HFFc6 (cell line): ENCODE measurements at places on chromosomes 5 and 9. TPM values are rescaled to one million over a fixed set of nuclear protein-coding genes. Genes with fewer than 3 reads are reported as not detected.

DNA sequence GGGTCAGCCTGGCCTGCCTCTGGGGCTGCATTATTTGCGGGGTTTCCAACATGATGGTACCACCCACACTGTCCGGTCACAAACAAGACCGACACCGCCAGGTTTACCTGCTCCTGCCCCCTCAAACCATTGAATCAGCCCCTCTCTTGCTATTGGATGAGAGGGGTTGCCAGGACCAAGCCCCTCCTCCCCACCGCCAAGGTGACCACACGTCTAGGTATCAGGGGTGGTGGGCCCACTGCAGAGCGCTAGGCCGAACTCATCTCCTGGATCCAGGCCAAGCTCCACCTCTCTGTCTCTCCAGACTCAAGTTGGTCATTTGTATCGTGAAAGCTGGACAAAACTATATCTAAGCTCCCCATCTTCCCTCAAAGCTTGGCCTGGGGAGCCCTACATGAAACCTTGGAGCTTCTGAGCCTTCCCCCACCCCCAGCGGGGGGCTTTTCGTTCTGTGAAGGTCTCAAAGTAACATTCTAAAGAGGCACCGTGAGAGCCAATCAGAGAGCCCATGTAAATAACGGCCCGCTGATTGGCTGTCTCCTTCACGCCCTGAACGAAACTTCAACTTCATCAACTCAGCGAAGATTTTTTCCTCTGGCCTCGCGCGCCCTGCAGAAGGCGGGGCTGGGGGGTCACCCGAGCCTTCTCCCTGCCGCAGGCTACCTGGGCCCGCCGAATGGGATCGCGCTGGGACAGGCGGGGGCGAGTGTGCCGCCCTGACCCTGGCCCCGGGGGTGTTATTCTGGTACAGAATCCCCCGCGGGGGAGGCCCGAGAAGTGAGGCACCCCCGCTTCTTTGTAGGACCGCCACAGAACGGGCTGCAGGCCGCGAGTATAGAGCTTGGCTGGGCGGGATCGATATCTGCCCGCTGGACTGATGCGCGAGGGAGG lies 49.6 kb upstream of the PSD2 start:
- DNase-seq: peak; percentile 55
- peaks cover 13% of the 10 kb centered on the region for H3K27me3 ChIP-seq
- peak overlapping the region; percentile 70 for H3K27ac ChIP-seq
- H3K4me1 ChIP-seq: peaks cover 35% of the 10 kb centered on the region
- peak overlapping the region; percentile 85 for H3K4me3 ChIP-seq

DNA sequence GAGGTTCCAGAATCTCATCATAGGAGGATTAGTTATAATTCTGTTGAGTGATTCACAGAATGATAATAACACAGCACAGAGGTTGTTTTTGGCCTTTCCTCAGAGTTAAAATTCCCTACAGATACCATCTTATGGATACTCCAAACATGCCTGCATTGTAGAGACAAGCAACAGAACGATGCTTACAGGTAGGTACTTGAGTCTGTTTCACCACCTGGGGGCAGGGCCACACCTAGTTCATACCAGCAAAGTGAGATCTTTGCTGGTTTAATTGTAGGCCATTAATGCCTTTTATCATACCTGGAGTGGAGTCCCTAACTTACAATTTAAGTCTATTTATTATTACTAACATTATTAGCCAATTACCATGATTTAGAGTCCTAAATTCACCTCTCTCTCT lies 416.5 kb upstream of the TLE4 start:
- no peak overlapping the region for H3K27ac ChIP-seq
- no peaks in the 10 kb centered on the region; the same call in 1 of the 2 replicates for H3K27me3 ChIP-seq
- peaks cover 4% of the 10 kb centered on the region; the same call in 1 of the 2 replicates for H3K4me1 ChIP-seq
- H3K36me3 ChIP-seq: no peaks in the 10 kb centered on the region; the same call in none of the 2 replicates
- DNase-seq: no peak

GRCh38 chr5:145887217-145887616 lies 14.4 kb upstream of the GRXCR2 start:
- no peak overlapping the region for H3K27ac ChIP-seq
- no peak for DNase-seq
- peaks cover 6% of the 10 kb centered on the region for H3K27me3 ChIP-seq
- no peak overlapping the region for H3K4me3 ChIP-seq
- H3K36me3 ChIP-seq: 0 out of 2 replicates have a peak, but pooled peaks cover 6% of the 10 kb centered on the region
- 0 out of 2 replicates have a peak, but pooled peaks cover 5% of the 10 kb centered on the region for H3K4me1 ChIP-seq

LCN9 gene
- not detected in 2 replicates for total RNA-seq

DNA sequence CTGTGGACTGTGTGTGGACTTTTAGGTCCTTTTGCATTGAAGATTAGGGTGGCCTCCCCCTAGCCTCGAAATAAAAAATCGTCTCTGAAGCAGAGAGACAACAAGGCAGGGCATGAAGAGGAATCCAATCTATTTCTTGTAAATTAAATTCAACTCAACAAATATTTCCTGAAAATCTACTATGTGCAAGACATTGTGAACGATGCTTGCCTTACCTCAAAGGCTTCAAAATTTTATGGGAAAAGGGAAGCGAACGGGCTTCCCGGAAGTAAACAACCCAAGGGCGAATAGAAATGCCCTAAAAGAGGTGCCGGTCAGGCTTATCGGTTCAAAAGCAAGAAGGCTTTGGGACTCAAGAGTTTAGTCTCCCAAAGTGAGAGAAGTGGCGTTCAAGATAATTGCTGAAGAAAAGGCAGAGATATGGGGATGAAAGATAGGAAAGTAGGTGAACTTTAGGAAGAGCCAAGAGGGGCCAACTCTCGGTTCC lies 525 bp downstream of the KIF24 start:
- peaks cover 4% of the 10 kb centered on the region for H3K27me3 ChIP-seq
- H3K27ac ChIP-seq: peak overlapping the region; percentile 99
- H3K4me1 ChIP-seq: peaks cover 68% of the 10 kb centered on the region
- peaks cover 5% of the 10 kb centered on the region; the same call in 1 of the 2 replicates for H3K36me3 ChIP-seq
- no peak for DNase-seq
